Adipocyte (in vitro differentiated cells): ENCODE measurements at places on chromosomes 12 and 14.

DNA sequence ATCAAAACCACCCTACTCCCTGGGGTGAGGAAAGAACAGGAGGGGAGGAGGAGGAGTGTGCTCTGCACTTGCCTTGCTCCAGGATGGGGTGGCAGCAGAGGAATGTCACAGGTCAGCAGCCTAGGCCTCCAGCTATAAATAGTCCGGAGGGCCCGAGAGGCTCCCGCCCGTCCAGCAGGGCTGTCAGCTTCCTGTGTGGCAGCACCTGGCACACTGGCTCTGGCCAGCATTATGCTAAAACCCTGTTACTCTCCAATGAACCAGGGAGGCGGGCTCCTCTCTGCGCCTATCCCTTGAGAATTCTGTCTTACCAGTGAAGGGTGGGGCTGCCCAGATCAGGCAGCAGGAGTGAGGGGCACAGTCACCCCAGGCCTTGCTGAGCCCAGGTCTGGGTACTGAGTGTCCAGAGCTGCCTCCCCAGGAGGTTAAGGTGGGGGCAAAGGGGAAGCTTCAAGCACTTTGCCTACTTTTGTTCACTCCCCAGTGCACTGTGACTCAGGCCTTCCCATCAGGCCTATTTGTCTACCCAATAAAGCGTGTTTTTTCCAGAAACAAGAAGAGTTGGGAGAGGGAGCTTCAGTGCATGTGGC, 1.2 kb upstream of the COX14 start:
- peak; percentile 25 for DNase-seq

DNA sequence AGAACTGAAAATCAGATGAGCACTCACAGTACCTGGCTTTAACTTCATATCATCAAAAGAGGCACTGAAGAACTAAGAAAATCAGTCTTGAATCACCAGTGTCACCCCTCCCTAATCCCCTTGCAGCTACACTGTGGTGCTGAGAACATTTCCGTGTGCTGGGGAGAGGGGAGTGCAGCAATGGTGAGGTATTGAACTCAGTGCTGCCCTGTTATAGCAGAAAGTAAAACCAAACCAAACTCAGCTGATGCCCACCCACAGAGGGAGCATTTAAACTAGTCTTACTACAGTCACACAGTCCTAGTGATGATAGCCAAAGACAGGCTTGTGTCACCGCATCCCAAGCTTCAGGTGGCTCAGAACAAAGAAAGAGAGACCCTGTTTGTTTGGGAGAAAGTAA, 122.1 kb downstream of the CPNE8 start:
- DNase-seq = no peak

GRCh38 chr14:28143316-28143715, 623.3 kb upstream of the FOXG1 start:
- DNase-seq = no peak

GRCh38 chr14:85607651-85608081, 77.7 kb downstream of the FLRT2 start:
- DNase-seq = peak; percentile 90

DNA sequence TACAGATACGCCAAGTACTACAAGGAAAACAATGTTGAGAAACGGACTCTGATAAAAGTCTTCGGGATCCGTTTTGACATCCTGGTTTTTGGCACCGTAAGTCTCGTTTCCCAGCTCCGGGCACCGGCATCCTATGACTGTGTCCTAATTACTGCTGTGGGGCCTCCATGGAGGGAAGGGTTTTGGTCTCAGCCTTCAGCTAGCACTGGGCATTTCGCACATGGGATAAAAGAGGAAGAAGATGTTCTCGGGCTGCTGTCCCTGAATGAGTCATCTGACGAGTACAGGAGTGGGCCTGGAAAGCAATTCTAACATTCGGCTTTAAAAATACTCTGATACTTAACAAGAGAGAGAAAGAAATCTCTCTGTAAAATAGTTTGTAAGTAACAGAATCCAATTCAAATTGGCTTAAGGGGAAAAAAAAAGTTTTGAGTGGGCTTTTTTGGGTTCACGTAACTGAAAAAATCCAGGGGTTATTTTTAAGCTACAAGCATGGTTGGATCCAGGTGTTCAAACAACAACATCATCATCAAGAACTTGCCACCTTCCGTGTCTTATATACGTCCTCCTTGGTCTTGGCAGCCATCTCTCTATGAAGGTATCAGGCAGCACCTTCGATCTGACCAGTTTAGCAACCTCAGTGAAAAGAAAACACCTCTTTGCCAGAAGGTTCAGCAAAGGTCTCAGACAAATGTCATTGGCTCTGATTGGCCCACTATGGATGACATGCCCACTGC, 34.4 kb upstream of the P2RX4 start:
- DNase-seq = peak; percentile 29

- no peak for DNase-seq
Measured at GRCh38 chr12:102953221-102953620, 4.3 kb upstream of the ASCL1 start.

GRCh38 chr14:26872515-26873361, 274.9 kb upstream of the NOVA1 start:
- peak; percentile 8 for DNase-seq
